ENCODE measurements at places on chromosomes 12 and 14. TPM values are rescaled to one million over a fixed set of nuclear protein-coding genes. Genes with fewer than 3 reads are reported as not detected.

- no peak for DNase-seq
Measured at GRCh38 chr12:69161829-69162228, 77.5 kb upstream of the CPSF6 start.

GRCh38 chr12:2893007-2893406 is 2.3 kb downstream of the TULP3 start:
- no peak for DNase-seq

Gene KLRK1
- 2.8 TPM for total RNA-seq

Gene GPATCH2L
- 60.3 TPM for total RNA-seq

- no peak for DNase-seq
Measured at GRCh38 chr14:22221508-22221907, 367.5 kb downstream of the DAD1 start.

Gene PSMD9
- 73.3 TPM for total RNA-seq

Gene CDKN1B
- 73.5 TPM for total RNA-seq

All from prostate gland (tissue), 2 donors.